ENCODE measurements at places on chromosomes 1 and 21.

- no peak for DNase-seq
Measured at GRCh38 chr1:201145132-201145531, 9.1 kb downstream of the TMEM9 start.

- DNase-seq: no peak
Measured at GRCh38 chr1:212930986-212931678, 19.2 kb upstream of the VASH2 start.

- DNase-seq: no peak
Measured at GRCh38 chr1:246893191-246893939, 38.4 kb downstream of the AHCTF1 start.

DNA sequence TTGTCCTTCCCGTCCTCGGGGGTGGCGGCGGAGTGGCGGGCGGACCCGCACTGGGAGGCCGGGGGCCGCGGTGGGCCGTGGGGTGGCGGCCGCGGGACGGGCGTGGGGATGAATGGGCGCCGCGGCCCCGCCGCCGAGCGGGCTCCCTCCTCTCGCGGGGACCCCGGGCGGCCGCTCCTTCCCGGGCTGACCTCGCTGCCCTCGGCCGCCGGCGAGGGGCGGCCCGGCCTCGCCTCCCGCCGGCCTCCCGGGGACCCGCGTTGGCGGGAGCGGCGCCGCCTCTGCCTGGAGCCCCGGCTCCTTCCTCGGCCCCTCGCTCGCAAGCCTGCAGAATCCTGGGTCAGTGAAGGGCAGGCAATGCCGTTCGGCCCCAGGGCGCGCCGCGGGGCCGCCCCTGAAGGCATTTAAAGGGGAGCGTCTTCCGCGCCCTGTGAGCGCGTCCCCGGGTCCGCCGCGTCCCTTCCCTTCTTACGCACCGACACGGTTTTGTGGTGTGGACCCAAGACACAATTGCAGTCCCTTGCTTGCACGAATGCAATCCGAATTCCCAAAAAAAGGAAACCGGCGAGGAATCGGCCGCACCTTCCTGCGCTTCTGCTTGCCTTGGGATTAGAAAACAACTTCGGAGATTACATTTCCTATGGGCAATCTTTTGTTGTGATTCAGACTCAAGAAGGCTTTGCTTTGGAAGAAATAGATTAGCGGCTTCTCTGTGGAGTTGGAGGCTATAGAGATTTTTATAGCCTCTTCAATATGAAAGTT is 776 bp downstream of the ITSN1 start:
- DNase-seq: peak; percentile 11

- no peak for DNase-seq
Measured at GRCh38 chr1:203215573-203215972, 13.9 kb downstream of the CHIT1 start.

- DNase-seq: no peak
Measured at GRCh38 chr21:42661688-42662429, 8.4 kb downstream of the PDE9A start.

- no peak for DNase-seq
Measured at GRCh38 chr1:88502886-88503285, 181.2 kb upstream of the PKN2 start.

DNA sequence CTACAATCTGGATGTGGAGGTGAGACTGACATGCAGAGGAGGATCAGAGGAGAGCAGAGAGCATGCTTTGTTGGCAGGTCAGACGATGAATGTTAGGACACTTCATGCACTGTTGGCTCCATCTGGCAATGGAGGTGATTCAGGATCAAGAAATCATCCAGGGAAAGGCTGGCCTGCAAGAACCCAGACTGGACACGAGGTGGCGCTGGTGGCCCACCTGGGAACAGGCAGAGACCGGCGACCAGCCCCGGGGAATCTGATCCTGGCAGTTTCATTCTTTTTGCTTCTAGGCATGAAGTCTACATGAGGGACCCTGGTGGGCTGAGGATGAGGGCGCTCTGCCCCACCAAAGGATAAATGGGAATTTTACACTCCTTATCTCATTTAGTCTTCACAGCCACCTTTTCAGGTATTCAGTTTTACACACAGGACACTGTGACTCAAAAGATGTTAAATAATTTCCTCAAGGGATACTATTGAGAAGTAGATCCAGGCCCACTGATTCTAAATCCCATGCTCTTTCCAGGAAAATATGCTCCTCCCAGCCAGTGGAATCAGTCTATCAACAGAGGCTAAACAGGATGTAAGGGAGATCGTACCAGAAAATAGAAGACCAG is 26.2 kb upstream of the SCMH1 start:
- peak; percentile 66 for DNase-seq

DNA sequence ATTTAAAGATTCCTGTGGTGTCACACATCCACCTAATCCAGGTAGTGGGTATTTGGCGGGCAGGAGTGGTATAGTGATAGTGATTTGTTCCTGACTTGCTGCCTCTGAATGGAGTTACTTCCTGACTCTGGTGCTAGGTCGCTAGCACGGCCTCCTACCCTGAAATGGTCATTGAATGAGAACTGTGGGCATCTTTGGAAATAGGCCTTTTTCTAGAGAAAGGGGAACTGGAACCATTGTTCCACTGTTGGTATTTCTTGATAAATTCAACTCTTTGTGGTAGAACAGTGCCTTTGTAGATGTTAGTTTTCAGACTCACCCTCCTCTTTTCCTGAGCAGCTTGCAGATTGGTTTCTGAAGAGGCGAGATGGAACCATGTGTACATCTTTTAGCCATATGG is 1.5 kb downstream of the QSOX1 start:
- no peak for DNase-seq

GRCh38 chr1:91541918-91542533 is 41.4 kb downstream of the CDC7 start:
- DNase-seq: no peak

DNA sequence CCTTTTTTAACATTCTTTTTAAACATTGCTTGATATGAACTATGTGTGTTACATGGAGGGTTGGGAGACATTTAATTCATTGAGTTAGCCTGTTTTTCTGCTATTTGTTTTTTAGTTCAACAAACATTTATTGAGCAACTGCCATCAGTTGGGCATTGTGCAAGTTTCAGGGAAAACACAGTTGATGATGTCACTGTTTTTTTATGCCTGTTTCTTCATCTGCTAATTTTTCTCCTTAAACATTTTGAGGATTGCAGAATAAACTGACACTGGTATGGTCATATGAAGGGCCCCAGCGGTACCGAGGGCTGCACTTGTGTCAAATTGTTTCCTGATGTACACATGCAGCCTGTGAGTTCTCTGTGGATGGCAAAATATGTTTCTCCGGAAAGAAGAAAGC is 253.0 kb downstream of the FGGY start:
- DNase-seq: no peak

GRCh38 chr1:10299151-10299550 is 88.8 kb downstream of the KIF1B start:
- no peak for DNase-seq

- no peak for DNase-seq
Measured at GRCh38 chr1:85850238-85850637, 142.0 kb upstream of the ZNHIT6 start.

GRCh38 chr1:148263128-148263905 is 111.2 kb upstream of the NBPF11 start:
- DNase-seq: peak; percentile 25

DNA sequence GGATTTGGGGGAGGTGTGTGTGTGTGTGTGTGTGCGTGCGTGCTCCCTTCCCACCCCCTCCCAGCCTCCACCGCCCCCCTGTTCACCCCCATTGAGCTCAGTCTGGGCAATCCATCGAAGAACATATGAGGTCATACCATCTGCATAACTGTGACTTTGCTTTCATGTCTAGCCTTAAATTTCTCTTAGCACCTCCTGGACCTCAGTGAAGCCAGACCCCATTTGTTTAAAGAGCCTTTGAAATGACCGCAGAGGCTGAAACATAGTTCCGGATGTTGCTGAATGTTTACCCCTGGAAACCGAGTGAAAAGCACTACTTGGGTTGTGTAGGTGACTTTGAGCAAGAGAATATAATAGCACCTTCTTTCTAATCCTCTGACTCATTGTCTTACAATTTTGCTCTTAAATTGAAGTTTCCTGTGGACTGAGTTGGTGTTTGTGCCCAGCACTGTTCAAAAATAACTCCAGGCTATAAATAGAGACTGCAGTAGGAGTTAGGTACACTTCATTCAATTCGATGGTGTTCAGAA is 75.4 kb downstream of the UBE4B start:
- DNase-seq: no peak

DNA sequence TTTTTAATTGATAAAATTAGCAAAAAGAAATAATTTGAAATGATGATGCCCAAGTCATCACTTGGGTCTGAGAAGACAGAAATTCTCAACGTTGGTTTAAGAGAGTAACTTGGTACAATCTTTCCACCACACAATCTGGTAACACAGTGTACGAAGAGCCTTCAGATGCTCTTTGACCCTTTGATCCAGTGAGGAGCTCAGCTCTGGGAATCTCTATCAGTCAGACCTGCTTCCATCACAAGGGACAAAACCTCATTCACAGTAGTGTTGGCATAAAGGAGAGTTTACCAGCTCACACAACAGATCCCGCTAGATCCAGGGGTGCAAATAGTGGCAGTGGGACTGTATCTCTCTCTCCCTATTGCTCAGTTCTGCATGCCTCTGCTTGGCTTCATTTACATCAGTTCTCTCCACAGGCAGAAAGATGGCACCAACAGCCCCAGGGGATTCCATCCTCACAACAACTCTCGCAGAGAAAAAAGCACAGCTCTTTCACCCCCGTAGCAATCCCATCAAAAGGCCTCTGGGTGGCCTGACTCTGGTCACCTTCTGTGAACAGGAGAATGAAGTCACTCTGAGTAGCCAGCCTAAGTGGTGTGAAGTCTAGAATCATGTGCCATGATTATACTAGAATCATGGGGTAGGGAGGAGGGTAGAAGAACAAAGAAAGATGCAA is 119.7 kb downstream of the ZNF281 start:
- DNase-seq: no peak

DNA sequence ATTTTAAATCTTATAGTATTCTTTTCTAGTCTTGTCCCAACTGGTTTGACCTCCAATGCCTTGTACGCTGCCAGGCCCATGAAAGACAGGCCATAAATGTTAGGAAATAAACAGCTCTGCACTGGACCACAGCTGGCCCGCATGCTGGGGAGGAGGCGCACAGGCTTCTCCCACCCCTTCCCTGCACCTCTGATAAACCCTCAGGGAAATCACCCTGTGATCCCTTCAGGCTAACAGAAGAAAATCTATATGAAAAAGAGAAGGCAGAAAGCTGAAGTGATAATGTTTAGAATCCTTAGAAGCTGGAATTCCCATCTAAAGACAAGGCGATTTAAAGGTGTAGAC is 41.5 kb downstream of the COLGALT2 start:
- DNase-seq: no peak

DNA sequence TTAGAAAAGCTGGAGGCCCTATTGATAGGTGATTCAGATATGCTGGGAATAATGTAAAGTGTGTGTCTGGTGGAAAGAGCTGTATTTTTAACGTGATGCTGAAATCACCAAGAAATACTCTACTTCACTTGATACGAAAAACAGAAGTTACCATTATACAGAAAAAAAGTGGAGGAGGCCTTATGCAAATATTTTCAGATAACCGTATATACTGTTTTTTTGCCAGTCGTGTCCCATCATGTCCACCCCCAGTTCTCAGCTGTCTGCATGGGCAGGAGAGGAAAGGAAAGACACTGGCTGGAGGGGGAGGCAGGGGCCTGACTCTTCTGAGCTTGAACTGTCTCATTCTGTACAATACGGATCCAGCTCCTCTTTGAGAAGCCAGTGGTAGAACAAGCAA is 51.1 kb downstream of the KCNJ6 start:
- DNase-seq: no peak

DNA sequence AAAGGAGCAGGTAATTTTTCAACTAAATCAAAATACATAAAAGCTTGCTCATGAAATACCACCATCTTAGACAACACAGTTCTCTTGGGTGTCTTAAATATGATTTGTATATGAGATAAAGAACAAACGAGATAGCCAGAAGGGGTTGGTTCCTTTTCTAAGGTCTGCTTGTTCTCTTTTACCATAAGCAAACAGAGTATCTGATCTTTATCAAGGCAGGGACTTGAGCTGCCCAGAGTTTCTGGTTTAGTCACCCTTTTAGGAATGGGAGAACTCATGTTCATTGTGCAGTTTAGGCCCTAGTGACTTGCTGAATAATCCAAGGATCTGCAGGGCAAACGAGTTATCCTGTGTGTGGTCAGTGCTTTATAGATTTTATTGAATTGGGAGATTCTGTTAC is 3.0 kb upstream of the SUCO start:
- no peak for DNase-seq

- no peak for DNase-seq
Measured at GRCh38 chr1:37811027-37811655, 3.1 kb upstream of the YRDC start.

- no peak for DNase-seq
Measured at GRCh38 chr1:201348211-201348566, 29.3 kb downstream of the TNNT2 start.

GRCh38 chr21:35423709-35424108 is 374.6 kb upstream of the RUNX1 start:
- no peak for DNase-seq

GRCh38 chr1:169390303-169390702 is 22.3 kb downstream of the BLZF1 start:
- no peak for DNase-seq

DNA sequence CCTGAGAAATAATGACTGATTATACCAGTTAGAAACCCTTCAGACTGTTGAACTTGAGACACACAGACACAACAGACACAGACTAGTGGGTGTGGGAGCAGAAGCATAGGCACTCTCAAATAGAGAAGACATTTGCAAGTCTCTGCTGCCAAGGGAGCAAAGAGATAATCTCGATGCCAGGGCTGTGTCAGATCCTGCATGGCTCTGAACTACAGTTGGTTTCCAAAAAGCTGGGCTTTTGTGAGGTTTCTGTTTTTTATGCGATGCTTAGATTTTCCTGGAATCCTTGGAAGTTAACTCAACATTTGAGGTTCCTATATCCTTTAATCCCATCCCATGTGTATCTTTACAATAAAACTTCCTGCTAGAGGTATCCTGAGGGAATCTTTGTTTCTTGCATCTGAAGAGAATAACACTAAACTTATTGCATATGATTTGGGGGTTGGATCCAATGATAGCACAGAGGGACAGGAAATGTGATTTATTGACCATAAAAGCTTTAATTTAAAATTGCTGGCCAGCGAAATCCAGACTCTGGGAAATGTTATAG is 236.4 kb downstream of the SPATA17 start:
- DNase-seq: no peak

DNA sequence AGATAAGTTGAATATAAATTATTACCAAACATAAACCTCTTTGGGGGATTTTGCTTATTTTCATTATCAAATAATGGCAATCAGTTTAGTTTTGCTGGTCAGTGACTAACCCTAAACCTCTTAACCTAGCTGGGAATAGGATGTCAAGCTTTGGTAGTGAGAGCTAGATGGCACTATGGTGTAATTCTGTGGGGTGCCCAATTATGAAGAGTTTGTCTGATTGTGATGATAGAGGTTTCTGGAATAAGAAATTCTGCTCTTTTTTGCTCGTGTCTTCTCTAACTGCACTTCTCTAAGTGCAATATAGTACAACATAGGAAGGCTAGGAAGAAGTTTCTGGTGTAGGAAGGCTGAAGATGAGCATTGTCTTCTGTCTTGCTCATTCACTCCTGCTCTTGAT is 59.8 kb downstream of the XCL1 start:
- no peak for DNase-seq

Data from anterior cingulate cortex (tissue), 58 donors.